ENCODE measurements at places on chromosomes 3 and 15.

- no peak for DNase-seq
These were observed 17.5 kb upstream of the CPNE9 start for GRCh38 chr3:9686050-9686550.

GRCh38 chr3:73291541-73291940, 230.1 kb downstream of the EBLN2 start:
- no peak for DNase-seq

GRCh38 chr15:83983634-83984458, 251.7 kb upstream of the GOLGA6L4 start:
- DNase-seq = no peak

DNA sequence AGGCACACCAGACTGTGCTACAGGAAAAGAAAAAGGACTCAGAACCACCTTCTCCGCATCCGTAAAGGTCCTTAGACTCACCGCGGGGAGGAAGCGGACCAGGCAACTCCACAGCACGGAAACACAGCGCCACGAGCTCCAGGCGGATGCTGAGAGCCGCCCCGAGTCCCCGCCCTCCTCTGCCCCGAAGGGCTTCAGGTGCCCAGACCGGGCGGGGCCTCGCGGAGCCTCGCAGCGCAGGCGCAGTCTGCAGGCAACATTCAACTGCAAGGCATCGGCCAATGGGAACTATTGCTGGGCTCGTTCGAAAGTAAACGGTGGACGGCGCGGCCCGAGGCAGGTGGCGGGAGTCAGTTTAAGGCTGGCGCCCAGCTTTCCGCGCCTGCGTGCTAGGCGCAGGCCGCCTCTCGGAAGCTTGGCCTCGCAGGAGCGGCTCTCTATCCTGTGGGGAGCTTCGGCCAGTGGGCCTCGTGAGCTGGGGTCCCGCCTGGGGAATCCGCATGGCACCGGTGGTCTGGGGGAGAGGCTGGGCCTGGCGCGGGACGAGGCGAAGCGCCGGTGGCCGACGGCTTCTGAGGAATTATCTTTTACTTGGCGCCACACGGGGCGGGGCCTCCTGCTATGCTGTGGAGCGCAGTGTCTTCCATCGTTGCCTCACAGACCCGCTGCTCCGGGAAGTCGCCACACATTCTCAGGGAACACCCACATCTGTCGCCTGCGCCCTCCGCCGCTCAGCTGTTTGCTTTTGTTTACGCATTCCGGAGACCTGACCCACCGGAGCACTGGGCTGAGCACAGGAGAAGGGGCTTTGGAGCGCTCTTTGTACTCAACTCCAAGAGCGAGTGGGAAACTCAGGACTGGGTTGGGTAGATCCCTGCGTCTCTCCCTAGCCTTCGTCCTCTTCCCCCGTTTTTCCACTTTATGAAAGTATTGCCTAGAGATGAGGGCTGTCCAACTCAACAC, at the start of gene TRIM59:
TSS of gene TRIM59 (minus strand) at position 151 of the 963 bp plus-strand sequence. CDS start 10,603 bp downstream, outside the sequence.
- DNase-seq = peak; percentile 89

DNA sequence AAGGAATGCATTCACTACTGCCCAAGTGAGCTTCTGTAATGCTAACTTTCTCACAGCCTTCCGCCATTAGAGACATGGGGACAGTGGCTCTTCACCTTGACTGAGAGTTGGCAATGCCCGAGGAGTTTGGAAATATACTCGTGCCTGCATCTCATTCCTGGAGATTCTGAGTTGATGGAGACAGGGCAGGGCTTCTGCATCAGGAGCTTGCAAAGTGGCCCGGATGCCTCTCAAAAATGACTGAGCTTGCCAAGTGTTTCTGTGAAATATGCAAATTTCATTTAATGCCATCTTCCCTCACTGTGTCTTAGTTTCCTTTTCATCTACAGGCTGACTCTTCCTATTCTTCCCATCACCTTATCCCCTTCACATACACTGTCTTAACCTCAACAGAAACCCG, 346.2 kb downstream of the GRM7 start:
- no peak for DNase-seq

GRCh38 chr3:9503283-9503682, 50.3 kb downstream of the LHFPL4 start:
- peak; percentile 63 for DNase-seq

All from NCI-H510A treated with DMSO at 0.1 percent for 48 hours (cell line).